NCI-H1105 (cell line): ENCODE measurements at places on chromosomes 1 and 21.

DNA sequence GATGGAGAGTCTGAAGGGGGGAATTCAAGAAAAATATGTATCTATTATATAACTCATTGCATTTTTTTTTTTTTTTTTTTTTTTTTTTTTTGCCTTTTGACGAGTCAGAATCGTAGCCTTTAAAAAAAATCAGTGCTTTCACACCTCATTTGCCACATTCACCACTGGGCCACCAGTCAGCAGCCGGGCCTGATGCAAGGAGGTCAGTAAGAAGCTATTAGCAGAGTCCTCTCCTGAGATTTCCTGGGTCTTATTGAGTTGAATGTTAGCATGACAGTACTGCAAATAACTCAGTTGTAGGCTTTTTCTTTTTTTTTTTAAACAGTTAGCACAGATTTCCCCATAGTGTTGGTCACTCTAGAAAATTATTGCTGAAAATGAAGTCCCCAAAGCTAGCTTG, 139.8 kb downstream of the SPATA17 start:
- no peak for DNase-seq

DNA sequence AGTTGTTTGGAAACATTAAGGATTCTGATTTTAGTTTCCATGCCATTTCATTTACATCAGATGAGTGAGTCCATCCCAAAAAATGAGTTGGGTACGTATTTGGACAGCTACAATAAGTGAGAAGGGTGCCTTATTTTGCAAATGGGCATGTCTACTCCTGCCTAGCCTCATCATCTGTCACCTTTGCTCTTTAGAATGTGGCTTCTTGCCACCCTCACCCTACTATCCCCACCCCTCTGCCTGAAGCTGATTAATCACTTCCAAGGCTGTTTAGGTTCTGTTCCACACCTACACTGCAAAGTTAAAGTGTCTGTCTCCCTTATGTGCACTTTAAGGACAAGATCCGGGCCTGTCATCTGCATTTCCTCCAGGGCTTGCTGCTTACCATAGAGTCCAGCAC, 61.2 kb downstream of the ST6GALNAC5 start:
- no peak for DNase-seq

DNA sequence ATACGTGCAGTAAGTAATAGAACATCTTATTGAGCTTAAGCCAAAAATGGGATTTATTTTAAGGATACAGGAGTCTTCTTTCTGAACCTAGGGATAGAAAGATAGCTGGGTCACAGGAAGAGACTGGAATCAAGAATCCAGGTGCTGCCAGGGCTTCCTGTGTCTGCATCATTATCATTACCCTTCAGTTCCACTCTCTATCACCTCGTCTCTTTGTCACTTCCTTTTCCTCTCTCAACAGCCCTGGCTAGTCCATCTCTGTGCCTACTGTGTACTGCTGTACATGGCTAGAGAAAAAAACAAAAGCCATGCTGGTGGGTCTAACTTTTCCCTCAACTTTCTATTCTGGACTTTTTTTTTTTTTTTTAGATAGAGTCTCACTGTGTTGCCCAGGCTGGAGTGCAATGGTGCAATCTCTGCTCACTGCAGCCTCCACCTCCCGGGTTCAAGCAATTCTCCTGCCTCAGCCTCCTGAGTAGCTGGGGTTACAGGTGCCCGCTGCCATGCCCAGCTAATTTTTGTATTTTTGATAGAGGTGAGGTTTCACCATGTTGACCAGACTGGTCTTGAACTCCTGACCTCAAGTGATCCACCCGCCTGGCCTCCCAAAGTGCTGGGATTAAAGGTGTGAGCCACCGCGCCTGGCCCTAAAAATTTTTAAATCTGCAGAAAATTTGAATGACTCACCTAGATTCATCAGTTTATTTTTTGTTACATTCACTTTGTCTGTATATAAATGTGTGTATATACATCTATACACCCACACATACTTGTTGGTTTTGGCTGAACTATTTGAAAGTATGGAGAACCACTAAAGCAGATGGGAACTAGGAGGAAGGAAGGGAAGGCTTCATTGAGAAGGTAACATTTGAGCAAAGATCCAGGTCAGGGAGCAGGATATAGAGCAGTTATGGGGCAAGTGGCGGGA, 31.9 kb downstream of the UBE4B start:
- DNase-seq, result no peak

- no peak for DNase-seq
Measured at GRCh38 chr1:91647061-91647460, 146.4 kb downstream of the CDC7 start.

DNA sequence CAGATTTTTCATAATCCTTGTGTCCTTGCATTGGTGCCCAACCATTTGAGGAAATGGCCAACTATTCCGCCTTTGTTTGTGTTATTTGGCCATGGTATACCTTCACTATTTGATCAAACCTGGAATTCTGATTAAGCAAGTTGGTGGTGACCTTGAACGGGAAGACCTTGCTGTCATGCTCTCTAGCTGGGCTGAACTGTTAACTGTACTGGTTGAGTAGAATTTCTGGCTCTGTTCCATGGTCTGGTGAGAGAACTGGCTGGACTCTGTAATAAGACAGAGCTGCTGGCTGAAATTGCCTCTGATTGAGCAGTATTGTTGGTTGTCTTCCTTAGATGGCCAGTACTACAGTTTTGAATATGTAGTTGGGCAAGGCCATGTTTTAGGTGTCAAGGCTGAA, 3.0 kb upstream of the LCE3C start:
- DNase-seq, result no peak
